ENCODE measurements at places on chromosomes 2 and 18.

GRCh38 chr2:26630669-26631360 lies 10.4 kb downstream of the CIB4 start:
- peak; percentile 49 for DNase-seq

DNA sequence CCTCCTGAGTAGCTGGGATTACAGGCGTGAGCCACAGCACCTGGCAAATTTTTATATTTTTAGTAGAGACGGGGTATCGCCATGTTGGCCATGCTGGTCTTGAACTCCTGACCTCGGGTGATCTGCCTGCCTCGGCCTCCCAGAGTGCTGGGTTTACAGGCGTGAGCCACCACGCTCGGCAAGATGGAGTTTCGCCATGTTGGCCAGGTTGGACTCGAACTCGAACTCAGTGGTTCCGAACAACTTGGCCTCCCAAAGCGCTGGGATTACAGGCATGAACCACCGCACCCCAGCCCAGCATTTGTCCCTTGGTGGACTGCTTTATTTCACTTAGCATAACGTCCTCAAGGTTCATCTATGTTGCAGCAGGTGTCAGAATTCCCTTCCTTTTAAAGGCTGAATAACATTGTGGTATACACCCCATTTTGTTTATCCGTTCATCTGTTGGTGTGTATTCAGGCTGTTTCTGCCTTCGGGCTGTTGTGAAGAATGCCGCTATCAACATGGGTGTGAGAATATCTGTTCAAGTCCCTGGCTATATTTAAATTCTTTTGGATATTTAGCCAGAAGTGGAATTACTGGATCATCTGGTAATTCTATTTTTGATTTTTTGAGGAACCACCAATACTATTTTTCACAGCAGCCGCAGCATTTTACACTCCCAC lies 1.2 kb upstream of the CENPA start:
- no peak for DNase-seq

- no peak for DNase-seq
Observed at GRCh38 chr2:20585710-20586594, 64.9 kb downstream of the HS1BP3 start.

DNA sequence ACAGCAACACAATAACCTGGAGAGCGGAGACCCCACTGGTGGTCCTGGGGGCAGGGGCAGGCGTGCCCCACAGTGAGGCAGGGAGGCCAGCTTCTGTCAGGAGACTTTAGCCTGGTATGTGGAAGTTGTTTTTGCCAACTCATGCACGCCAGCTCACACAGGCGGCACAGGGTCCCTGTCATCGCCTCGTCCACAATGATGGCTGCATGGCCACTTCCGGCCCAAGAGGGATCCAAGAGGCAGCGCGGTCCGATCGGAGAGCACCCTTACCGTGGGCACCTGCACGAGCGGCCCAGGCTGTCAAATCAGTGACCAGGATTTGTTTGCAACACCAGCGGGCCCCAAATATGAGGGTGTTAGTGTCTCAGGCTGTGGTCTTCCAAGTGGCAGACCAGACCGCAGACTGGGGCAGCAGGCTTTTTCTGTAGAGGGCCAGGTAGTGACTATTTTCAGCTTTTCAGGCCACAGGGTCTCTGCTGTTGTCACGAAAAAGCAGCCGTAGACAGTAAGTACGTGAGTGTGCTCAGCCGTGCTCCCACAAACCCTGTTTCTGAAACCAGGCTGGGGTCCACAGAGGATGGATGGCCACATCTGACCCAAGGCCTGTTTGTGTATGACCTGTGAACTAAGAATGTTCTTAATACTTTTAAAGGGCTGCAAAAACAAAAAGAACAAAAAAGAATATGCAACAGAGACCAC lies 21.2 kb downstream of the SNED1 start:
- DNase-seq: no peak

GRCh38 chr2:213455316-213456008 lies 171.2 kb downstream of the SPAG16 start:
- DNase-seq: no peak

GRCh38 chr2:239908308-239908707 lies 116.8 kb downstream of the NDUFA10 start:
- DNase-seq: no peak

DNA sequence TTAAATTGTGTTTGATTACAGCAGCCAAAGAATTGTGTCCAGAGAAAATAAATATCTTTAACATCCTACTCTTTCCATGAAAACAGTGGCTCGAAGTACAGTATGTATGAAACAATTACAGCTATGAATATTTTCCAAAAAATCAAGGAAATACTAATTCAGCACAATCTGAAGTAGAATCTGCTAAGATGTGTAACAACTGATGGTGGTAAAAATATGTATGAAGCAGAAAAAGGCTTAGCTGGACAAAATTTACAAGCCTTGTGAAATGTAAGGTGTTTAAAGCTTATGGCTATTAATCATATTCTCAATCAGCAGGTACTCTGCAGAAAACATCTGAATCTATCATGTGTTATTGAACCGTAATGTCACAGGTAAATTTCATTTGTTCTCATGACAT lies 16.6 kb downstream of the DYM start:
- DNase-seq: no peak

DNA sequence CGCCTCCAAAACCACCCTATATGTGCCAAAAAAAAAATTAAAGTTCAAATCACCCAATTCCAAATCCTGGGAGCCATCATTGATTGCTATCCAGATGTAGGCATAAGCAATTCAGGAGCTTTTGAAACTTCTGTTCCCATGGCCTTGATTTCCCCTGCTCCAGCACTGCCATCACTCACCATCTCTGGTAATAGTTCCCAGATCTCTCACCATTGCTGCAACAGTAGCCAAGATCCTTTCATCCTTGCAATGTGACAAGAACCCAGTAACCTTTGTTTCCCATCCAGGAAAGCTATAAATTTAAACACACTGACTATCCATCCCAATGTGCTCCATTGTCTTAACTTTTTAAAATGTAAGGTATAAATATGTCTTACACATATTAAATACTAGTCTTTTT lies 155.4 kb downstream of the PDE11A start:
- DNase-seq: no peak

DNA sequence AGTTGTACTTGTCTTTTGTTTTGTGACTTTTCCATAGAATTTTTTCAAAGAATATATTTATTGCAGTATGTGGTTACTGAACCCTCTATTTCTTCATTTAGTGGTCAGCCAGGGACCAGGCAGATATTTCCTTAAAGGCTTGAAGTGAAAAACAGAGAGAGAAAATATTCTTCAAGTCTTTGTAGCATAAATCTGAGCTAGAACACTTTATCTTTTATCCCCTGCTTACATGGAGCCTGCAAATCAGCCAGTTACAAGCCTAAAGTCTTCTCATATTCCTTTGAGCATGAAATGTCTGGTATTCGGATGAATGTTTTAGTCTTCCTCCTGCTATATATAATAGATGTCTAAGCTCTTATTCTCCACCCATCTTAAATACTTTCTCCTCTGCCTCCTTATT lies 1557.5 kb upstream of the ACVR2A start:
- DNase-seq: no peak

- no peak for DNase-seq
Observed at GRCh38 chr2:96493072-96493471, 12.1 kb downstream of the NEURL3 start.

DNA sequence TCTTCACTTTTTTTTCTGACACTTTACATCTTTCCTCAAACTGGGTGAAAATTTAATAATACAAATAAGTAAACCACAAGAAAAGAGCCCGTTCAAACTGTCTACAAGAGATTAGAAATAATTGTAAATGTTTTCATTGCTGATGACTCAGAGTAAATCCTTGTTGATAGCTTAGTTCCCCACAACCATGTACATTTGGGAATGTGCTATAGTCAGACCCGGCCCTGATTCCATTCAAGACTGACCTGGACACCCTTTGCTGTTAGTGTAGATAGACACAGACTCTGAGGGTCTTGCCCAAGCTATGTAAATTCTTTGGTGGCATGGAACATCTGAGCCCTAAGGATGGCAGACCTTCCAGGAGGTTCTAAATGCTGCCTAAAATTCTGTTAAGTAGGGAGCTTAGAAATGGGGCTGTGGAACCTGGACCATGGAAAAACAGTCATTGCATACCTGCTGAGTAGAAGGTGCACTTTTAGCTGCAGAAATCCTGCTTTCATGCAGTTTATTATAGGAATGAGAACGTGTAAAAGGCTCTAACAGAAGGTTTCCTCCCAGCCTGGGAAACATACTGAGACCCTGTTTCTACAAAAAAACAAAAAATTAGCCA lies 3.7 kb downstream of the MALT1 start:
- peak; percentile 51 for DNase-seq

GRCh38 chr2:63054841-63055225 lies 4.2 kb downstream of the OTX1 start:
- DNase-seq: no peak

- no peak for DNase-seq
Observed at GRCh38 chr2:120224256-120224655, 1.1 kb upstream of the TMEM185B start.

GRCh38 chr2:113209646-113210171 lies 35.9 kb downstream of the PSD4 start:
- no peak for DNase-seq

Measured in fibroblast of skin of back (primary cell).